Activated naive CD8-positive, alpha-beta T cell treated with anti-CD3 and anti-CD28 coated beads, Interleukin-2, amount 10 ng/mL, durations not matched to agents 7 days and 5 days (primary cell): ENCODE measurements at places on chromosomes 1 and 21. TPM values are rescaled to one million over a fixed set of nuclear protein-coding genes. Genes with fewer than 3 reads are reported as not detected.
A peak's percentile ranks its signal among the peaks of the same experiment; 100 is the strongest.

DNA sequence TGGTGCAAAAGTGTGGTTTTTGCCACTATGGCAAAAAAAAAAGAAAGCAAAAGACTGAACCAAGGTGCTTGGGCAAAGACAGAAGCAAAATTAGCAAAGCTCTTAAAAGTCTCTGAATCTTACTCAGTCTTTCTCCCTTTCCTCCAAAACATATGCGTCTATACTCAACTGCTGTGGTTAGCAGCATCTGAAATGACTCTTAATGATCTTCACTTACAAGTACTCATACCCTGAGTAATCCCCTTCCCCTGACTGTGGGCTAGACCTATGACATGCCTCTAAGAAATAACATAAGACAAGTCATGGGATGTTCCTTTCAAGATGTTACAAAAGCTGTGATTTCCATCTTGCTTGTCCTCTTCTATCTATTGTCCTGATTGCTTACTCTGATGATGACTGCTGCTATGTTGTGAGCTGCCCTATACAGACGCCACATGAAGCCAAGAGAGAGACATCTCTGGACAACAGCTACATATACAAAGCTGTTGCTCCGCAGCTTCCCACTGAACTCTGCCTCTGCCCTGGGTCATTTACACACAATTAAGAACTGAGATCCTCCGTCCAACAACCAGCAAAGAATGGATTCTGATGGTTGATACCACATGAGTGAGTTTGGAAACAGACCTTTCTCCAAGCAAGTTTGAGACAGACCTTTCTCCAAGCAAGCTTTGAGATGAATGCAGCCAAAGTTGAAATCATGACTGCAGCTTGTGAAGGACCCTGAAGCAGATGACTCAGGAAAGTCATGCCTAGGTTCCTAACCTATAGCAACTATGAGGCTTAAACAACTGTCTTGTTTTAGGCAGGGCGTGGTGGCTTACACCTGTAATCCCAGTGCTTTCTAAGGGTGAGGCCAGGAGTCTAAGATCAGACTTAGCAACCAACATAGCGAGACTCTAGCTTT lies 55.2 kb downstream of the PUM1 start:
- no peak for DNase-seq
- H3K27me3 ChIP-seq, result no peaks in the 10 kb centered on the region
- H3K27ac ChIP-seq, result peak overlapping the region; percentile 25

GRCh38 chr1:17575797-17576518 lies 36.5 kb downstream of the ARHGEF10L start:
- no peaks in the 10 kb centered on the region for H3K36me3 ChIP-seq
- H3K4me1 ChIP-seq, result peaks cover 2% of the 10 kb centered on the region
- H3K27me3 ChIP-seq, result no peaks in the 10 kb centered on the region
- DNase-seq, result no peak
- H3K27ac ChIP-seq, result no peak overlapping the region

DNA sequence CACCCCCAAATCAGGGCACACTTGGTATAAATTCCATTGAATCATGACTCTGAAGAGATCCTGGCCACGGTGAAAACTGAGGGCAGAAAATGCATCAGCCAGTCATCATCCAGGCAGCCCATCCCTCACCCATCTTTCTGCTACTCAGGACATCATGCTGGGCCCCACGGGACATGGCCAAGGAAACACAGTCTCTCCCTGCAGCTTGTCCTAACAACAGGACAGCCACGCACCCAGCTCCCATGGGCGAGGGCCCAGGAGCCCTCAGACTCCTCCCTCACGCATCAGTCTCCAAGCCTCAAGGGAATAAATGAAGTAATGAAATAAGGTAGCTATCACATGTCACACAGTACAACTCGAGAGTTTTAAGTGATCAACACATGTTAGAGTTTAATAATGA lies 37.8 kb downstream of the ELK4 start:
- peaks cover 15% of the 10 kb centered on the region for H3K36me3 ChIP-seq
- H3K27ac ChIP-seq, result peak overlapping the region; percentile 78
- no peaks in the 10 kb centered on the region for H3K27me3 ChIP-seq
- peak overlapping the region; percentile 66 for H3K4me3 ChIP-seq
- no peak for DNase-seq
- peaks cover 25% of the 10 kb centered on the region for H3K4me1 ChIP-seq

DNA sequence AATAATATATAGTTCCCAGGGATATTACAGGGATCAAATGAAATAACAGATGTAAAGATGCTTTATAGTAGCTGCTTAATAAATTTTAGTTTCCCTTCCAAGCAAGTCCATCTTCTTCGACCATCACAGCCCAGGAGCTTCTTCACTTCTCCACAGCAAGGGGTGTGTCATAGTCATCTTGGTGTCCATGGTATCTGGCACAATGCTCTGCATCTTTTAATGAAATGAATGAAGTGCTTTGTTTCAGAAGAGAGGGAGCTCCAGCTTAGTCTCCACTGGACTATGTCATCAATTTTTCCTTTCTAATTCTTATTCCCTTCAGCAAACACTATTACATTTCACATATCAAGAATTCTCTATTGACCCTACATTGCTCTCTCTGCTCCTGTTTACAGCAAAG lies 4.9 kb upstream of the MACF1 start:
- no peak for DNase-seq
- H3K4me1 ChIP-seq, result peaks cover 53% of the 10 kb centered on the region
- peak overlapping the region; percentile 22 for H3K27ac ChIP-seq
- H3K4me3 ChIP-seq, result no peak overlapping the region
- peaks cover 4% of the 10 kb centered on the region for H3K36me3 ChIP-seq
- H3K27me3 ChIP-seq, result no peaks in the 10 kb centered on the region

TMPRSS3 gene
- 7.8 TPM for total RNA-seq

DNA sequence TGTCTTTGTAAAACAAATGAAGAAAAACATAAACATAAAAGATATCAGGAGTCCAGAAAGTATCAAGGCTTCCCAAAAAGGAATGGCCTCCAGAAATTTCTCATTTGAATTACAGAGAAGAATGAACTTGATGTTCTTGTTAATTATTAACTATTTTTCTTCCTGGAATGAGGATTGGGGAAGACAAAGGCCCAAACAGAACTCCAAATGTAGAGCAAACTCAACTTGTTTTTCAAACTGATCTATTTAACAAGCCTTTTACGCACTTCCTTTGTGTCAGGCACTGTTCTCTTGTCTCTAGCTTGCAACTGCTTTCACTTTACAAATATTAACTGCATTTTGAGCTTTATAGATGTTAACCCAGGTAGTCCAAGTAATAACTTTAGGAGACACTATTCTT lies 45.5 kb downstream of the LAMC2 start:
- H3K4me3 ChIP-seq, result no peak overlapping the region
- no peaks in the 10 kb centered on the region for H3K36me3 ChIP-seq
- peaks cover 8% of the 10 kb centered on the region for H3K4me1 ChIP-seq
- no peak overlapping the region for H3K27ac ChIP-seq

GRCh38 chr1:201450721-201451291 lies 18.2 kb downstream of the PHLDA3 start:
- H3K27me3 ChIP-seq, result peaks cover 34% of the 10 kb centered on the region
- H3K36me3 ChIP-seq, result no peaks in the 10 kb centered on the region
- no peak for DNase-seq
- H3K27ac ChIP-seq, result no peak overlapping the region
- peaks cover 20% of the 10 kb centered on the region for H3K4me1 ChIP-seq

PTPN7 gene
- total RNA-seq, result 172 TPM

ACTN2 gene
- not detected for total RNA-seq

GRCh38 chr1:156905651-156906050 lies 12.1 kb downstream of the PEAR1 start:
- no peak for DNase-seq
- H3K27me3 ChIP-seq, result peaks cover 7% of the 10 kb centered on the region
- H3K27ac ChIP-seq, result no peak overlapping the region
- no peak overlapping the region for H3K4me3 ChIP-seq

CFHR1 gene
- total RNA-seq, result not detected

GRCh38 chr1:28104866-28105467 lies 16.6 kb upstream of the EYA3 start:
- peaks cover 14% of the 10 kb centered on the region for H3K27me3 ChIP-seq
- H3K4me3 ChIP-seq, result no peak overlapping the region
- DNase-seq, result no peak
- H3K27ac ChIP-seq, result no peak overlapping the region

DNA sequence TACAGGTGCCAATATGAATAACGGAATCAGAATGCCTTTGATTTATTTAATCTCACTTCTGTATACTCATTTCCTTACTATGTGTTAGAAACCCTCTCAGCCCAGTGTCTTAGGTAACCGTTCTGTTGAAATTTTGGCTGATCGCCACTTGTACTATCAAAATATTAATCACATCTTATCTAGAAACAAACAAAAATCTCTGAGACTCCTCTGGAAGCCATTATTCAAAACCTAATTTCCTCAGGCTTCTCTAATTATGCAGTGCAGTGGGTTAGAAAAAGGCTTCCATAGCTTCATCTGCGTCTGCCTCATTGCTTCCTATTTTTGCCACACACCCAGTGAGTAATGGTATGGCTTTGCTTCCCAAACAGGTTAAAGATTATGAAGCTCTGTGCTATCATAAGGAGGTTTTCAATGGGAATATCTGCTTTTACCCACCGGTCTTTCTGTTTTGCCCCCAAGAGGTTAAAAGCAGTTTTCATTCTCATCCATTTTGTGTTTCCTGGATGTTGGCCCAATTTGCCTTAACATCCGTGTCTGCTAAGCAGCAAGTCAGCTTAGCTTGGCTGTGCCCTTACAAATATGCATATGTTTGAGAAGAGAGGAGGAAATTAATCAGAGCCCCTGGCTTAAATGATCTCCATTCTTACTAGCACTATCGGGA lies 129.6 kb downstream of the RYR2 start:
- H3K27me3 ChIP-seq, result peaks cover 3% of the 10 kb centered on the region
- DNase-seq, result no peak
- no peak overlapping the region for H3K4me3 ChIP-seq
- H3K4me1 ChIP-seq, result no peaks in the 10 kb centered on the region
- no peaks in the 10 kb centered on the region for H3K36me3 ChIP-seq
- H3K27ac ChIP-seq, result no peak overlapping the region
